ENCODE measurements at places on chromosomes 1 and 21.

GRCh38 chr1:12229386-12229834, 420 bp upstream of the VPS13D start:
- no peak for DNase-seq

DNA sequence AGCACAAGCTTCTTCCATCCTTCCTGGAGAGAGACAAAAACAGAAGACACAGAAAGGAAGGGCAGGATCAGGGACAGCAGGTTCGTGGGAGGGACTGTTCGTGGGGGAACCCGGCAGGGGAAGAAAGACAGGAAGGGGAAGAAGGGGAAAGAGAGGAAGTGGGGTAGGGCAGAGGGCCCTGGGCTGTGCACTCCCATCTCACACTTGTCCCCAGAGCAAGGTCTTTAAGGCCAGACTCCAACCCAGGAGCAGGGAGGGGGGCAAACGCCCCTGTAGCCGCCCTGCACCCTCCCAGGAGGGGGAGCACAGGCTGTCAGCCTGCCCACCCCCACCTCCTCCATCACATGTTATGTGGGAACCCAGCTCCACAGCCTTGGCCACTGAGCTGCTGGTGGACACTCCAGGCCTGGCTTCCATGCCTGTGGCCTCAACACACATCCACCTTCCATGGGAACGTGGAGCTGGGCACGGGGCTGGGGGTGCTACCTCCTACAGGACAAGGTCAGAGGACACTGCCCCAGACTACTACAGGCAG, 9.3 kb downstream of the SLC19A1 start:
- DNase-seq: no peak

DNA sequence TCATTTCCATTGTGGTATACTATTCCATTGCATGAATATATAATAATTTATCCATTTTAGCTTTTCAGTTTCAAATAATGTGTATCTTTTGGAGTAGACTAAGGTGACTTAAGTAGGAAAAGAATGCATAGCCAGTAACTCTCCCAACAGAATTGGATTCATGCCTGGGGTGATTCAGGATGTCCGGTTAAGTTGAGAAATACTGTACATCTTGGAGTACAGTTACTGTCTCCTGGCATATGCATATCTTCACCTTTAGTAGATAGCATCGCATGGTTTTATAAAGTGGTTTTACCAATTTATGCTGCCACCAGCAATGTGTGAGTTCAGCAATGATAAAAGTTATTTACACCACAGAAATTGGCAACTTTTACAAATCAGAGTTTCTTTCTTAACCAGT, 18.6 kb upstream of the SLC6A9 start:
- DNase-seq: no peak

DNA sequence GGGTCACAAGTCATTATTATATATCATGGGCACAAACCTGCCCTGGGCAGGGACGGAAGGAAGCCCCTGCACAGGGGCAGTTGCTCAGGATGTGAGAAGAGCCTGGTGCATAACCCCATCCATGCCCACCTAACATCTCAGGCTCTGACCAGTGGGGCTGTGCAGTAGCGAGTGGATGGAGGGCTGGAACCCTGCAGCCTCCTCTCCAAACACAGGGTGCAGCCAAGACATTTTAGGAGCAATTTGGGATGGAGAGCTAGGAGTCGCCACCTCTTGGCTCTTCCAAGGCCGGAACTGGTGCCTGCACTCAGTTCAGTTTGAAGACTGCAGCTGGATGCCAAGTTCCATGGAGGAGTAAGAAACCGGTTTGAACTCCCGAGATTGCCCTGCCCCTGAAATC, 2.8 kb downstream of the MX1 start:
- no peak for DNase-seq

DNA sequence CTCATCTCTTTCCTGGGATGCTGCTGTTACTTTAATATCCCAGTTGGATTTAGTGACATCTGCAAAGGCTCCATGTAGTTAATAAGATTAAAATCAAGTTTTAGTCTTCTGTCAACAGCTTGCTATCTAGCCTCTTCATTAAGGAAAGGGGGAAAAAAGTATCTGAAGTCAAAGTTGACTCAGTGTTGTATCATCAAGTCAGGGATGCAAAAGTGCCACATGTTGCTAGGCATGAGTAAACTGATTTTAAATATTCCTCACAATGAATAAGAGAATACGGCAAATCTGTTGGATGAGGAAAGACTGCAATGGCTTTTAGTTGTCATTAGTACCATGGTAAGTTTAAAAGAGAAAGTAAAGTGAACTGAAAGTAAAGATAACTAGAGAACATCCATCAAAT, 383.2 kb upstream of the ZRANB2 start:
- no peak for DNase-seq

- DNase-seq: no peak
These were observed 23.2 kb downstream of the PLEKHA6 start for GRCh38 chr1:204336421-204337035.

- no peak for DNase-seq
These were observed 6.7 kb downstream of the KNCN start for GRCh38 chr1:46544561-46545240.

DNA sequence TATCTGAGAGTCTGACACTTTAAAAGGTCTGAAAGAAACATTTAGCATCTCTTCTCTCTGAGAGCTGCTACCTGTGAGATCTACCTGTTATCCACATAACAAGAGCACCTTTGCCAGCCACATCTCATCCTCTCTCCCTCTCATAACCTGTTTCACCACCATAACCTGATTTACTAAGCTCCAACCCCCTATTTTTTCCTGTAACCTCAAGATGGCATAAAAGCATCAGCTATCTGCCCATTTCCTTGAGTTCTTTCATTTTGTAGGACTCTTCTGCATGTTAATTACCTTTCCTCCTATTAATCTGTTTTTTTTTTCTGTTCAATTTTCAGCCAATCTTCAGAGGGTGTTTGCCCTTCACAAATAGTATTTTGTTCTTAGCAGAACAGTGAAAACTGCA, 136.5 kb upstream of the KCNK1 start:
- no peak for DNase-seq

GRCh38 chr21:28325618-28326017, 667.1 kb downstream of the LTN1 start:
- no peak for DNase-seq

DNA sequence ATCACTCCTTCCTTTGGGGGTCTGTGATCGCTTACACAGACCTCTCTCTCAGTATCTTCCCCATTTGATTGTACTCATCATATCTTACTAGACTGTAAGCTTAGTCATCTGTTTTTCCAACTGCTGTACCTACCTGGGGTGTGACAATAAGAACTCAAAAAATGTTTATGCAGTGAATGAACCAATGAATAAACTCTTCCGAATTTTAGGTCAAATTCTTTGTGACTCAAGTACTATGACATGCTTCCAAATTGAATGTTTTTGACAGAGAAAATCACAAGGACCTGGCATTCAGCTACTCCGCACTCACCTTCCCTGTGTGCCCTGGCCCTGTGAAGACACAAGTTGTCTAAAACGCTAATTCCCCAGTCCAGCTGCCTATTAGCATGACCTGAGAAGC, 42.1 kb downstream of the TMCO4 start:
- no peak for DNase-seq

- DNase-seq: no peak
These were observed at the start of gene CA14 for GRCh38 chr1:150257624-150258585. CA14 (plus strand) TSS chr1:150257774; CDS start chr1:150258129, 355 bp downstream.

GRCh38 chr1:3774946-3775489, 2.5 kb downstream of the SMIM1 start:
- DNase-seq: peak; percentile 62

GRCh38 chr1:230050973-230051735, 15.9 kb upstream of the GALNT2 start:
- no peak for DNase-seq

DNA sequence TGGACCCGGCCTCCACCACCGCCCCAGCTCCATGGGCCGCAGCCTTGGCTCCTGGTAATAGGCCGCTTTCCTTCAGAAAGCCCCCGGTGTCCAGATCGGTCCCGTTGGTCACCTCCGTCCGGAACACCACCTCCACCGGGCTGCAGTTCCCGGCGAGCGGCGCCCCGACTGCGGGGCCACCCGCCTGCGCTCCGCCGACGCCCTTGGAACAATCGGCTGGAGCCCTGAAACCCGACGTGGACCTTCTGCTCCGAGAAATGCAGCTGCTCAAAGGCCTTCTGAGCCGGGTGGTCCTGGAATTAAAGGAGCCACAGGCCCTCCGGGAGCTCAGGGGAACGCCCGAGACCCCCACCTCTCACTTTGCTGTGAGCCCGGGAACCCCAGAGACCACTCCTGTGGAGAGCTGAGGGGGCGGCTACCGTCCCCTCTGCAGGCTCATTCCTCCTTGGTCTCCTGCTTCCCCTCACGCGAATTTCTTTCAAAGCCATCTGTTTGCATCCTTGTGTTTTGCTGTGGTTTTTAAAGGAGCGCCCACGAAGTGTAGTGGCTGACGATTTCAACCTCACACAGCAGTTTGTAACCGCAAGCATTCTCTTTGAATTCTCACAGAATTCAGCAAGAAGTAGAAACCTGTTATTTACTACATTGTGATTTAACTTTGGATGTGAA, 6.0 kb downstream of the FCRLB start:
- DNase-seq: peak; percentile 61

DNA sequence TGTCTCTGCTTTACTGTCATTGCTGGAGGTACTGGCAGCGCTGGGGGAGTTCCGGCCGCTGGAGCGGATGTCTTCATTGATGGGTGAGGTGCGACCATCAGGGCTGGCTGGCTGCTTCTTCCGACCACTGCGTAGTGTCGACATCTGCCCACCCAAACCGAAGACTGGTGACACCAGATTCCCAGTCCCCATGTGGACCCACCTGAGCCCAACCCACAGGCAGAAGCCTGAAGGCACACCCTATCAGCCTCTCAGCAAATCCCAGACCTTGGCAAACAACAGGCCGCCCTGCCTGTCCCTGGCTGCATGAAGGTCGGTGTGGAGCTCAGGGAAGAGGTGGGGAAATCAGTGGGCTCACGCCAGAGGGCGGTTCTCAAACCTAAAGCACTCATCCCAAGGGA, 44.8 kb downstream of the SLC45A1 start:
- no peak for DNase-seq

DNA sequence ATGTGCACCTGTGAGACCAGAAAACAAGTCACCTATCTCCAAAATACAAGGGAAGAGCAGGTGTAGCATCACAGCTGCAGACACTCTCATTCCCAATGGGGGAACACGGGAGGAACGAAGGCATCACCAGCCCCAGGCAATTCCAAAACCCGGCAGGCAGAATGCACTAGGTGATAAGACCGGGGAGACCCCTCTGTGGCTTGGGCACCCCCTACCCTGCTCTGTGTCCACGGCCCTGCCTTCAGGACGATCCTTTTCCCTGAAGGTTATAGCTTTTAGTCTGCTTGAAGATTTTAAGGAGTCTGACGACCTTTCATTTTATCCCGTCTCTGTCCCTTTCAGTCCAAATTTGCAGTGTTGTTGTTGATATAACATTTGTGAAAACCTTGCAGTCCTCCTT, 19.2 kb downstream of the TRPM2 start:
- DNase-seq: no peak

GRCh38 chr1:19926296-19927129, 3.1 kb upstream of the PLA2G2E start:
- DNase-seq: no peak

- no peak for DNase-seq
These were observed 409.3 kb upstream of the RUNX1 start for GRCh38 chr21:35458405-35458804.

DNA sequence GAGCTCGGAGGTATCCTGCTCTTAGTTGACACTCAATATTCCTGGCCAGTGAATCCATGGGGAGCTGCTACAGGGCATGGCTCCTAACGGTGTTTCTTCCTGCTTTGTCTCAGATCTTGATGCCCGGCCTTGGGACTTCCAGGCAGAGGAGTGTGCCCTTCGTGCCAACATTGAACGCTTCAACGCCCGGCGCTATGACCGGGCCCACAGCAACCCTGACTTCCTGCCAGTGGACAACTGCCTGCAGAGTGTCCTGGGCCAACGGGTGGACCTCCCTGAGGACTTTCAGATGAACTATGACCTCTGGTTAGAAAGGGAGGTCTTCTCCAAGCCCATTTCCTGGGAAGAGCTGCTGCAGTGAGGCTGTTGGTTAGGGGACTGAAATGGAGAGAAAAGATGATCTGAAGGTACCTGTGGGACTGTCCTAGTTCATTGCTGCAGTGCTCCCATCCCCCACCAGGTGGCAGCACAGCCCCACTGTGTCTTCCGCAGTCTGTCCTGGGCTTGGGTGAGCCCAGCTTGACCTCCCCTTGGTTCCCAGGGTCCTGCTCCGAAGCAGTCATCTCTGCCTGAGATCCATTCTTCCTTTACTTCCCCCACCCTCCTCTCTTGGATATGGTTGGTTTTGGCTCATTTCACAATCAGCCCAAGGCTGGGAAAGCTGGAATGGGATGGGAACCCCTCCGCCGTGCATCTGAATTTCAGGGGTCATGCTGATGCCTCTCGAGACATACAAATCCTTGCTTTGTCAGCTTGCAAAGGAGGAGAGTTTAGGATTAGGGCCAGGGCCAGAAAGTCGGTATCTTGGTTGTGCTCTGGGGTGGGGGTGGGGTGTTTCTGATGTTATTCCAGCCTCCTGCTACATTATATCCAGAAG, 16.7 kb downstream of the ALX3 start:
- peak; percentile 63 for DNase-seq

GRCh38 chr1:221992427-221992826, 250.5 kb upstream of the DUSP10 start:
- DNase-seq: no peak

DNA sequence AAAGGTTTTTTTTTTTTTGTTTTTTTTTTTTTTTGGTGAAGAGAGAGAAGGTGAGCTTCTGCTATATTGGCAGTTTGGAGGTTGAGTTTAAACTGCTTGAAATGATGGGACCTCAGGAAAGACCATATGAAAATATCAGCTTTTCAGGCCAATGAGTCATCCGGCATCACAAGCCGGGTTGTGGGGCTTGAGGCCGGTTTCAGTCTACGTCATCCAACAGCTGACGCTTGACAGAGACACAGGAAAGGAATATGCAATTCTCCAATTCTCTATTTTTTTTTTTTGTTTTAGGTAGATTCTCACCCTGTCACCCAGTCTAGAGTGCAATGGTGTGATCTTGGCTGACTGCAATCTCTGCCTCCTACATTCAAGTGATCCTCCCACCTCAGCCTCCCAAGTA, 52.4 kb downstream of the KCNJ6 start:
- no peak for DNase-seq

DNA sequence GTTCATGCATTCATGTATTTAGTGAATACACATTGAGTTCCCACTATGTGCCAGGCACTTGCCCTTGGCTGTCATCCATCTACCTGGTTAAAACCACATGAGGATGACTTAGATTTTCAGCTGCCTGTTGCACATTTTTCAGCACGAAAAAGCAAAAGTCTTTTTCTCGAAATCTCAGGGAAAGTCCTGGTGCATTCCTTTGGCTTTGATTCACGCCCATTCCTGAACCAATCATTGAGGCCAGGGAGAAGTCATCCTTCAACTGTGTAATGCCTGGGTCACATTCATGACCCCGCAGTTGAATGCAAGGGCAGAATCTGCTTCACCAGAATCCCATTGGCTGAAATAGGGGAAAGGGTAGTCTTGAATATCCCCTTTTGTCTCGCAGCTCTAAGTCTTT, 84.4 kb downstream of the RNF220 start:
- DNase-seq: no peak

DNA sequence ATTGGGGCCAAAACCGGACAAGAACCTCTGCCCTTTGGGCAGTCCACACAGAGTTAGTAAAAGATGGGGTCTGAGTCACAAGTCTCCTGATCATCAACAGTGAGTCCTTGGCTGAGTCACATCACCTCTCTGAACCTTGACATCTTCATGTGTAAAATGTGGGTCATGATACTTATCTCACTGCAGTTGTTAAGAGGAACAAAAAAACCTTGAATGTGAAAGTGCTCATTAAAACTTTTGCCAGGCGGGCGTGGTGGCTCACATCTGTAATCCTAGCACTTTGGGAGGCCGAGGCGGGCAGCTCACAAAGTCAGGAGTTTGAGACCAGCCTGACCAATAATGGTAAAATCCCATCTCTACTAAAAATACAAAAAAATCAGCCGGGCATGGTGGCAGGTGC, 15.7 kb downstream of the S100A16 start:
- DNase-seq: no peak

Measured in naive thymus-derived CD8-positive, alpha-beta T cell (primary cell).